Activated CD4-positive, alpha-beta T cell treated with anti-CD3 and anti-CD28 coated beads for 1 hour (primary cell): ENCODE measurements at places on chromosomes 4 and X.

DNA sequence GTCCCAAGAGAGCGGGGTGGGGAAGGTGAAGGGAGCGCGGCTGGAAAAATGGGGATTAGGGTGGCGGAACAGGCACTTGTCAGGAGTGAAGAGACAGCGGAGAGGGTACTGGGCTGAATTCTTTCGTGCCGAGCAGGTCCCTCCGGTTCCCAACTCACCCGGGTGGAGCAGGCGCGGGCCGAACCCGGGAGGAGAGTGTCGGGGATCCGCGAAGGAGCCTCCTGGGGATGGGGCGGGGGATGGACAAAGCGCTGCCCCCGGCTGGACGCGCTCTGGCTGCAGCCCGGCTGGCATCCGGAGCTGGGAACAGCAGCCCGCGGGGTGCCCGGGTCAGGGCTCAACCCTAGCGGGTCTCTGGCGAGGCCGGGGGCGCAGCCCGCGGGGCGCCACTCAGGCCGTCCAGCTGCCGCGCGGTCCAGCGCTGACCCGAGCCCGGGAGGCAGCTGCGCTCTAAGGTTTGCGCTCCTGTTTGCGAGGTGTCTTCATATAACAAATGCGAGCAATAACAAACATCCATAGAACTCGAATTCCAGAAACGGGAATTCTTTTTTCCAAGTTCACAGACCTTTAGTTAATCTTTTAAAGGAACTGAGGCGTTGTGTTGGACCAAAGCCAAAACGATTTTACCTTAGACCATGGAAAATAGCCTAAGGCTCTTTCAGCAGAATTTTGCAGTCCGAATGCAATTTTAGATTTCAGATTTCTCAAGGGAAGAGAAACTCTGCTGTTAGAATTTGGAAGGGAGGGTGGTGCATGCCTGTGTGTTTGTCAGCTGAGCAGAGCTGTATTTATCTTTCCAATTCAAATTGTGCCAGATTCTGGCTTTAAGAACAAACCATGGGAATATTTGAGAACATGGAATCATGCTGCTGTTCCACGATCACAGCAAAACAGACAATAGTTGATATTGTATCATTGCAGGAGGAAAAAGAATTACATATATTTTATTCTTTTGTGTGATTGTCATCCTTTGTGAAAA, 744 bp downstream of the NPY5R start:
- no peak for DNase-seq

GRCh38 chr4:17204908-17205307, 306.5 kb upstream of the LDB2 start:
- DNase-seq, result no peak

DNA sequence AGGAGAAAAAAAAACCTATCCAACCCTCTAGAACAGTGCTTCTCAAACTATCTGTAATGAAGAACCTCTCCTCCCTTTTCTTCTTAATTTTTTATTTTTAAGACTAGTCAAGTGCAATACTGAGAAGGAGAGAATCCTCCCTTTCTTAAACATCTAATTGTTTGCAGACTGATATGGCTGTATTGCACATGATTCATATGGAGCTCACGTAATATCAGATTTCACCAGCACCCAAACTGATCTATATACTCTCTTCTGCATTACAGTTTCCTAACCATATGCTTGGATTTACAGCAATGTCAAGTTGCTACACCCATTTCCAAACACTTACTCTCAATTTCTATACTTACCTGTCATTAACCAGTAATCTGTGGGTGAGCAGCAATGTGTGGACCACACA, 9.5 kb downstream of the PRMT9 start:
- no peak for DNase-seq

- DNase-seq, result no peak
Observed at GRCh38 chr4:78417603-78418002, 134.0 kb upstream of the ANXA3 start.

- DNase-seq, result no peak
Observed at GRCh38 chrX:14491689-14492088, 37.6 kb upstream of the GLRA2 start.

GRCh38 chr4:86822136-86822535, 27.0 kb downstream of the SLC10A6 start:
- no peak for DNase-seq

GRCh38 chr4:155657169-155657568, 9.5 kb upstream of the GUCY1A1 start:
- DNase-seq, result no peak

- DNase-seq, result no peak
Observed at GRCh38 chrX:44767308-44767707, 76.5 kb upstream of the DUSP21 start.

GRCh38 chr4:26131711-26132110, 189.1 kb upstream of the RBPJ start:
- DNase-seq, result no peak

- DNase-seq, result no peak
Observed at GRCh38 chrX:111006116-111006515, 89.9 kb upstream of the PAK3 start.

- no peak for DNase-seq
Observed at GRCh38 chr4:122150931-122151330, 1.2 kb upstream of the BLTP1 start.

GRCh38 chr4:169931964-169932363, 94.2 kb downstream of the MFAP3L start:
- DNase-seq, result no peak

DNA sequence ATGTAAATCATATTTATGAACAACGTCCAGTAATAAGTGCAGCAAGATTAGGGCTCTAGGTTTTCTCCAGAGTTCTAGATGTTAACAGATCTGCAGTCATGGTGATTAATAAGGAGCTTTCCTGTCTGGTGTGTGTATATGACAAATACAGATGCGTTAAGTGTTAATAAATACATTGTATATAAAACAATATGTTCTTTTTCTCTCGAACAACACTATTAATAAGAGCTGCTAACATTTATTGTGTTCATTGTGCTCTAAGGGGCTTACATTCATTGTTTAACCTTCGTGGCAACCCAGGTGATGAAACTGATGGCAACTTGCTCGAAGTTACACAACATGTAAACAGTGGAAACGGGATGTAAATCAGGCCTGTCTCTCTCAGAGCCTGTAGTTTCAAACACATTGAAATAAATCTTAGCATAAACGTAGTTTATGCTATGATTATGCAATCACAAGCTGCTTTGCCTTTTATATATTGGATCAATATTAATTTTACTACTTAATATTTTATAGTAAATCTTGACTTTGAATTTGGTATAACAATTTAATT, 547 bp upstream of the CLGN start:
- no peak for DNase-seq

DNA sequence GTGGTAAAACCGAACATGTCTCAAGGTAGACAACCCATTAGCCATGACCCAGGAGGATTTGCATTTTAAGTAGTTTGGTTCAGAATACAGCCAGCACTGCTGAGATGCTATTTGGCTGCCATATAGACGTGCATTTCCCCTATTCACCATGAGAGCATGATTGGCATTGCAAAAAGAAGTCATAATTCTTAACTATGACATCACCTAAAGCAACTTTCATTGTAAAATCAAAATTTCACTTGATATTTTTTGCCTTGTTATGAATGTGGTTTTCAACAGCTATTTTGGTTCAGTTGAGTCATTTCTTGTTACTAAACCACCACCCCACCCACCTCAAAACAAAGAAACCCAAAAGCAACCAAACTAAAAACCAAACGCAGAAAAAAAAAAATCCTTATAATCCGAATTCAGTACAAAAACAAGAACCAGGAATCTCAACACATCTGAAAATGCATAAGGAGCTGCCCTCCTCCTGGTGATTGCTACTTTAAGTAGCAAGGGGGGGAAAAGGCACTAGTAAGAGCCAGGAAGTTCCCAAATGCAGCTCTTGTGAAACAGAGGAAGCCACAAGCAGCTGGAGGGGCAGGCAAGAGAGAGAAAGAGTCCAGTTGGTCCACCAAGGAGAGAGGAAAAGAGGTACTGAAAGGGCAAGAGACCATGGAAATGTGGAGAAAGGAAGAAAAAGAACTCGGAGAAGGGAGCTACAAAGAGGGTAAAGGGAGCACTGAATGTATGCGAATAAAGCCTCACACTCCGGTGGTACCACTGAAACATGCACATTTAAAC, 3.1 kb downstream of the SLITRK4 start:
- no peak for DNase-seq

DNA sequence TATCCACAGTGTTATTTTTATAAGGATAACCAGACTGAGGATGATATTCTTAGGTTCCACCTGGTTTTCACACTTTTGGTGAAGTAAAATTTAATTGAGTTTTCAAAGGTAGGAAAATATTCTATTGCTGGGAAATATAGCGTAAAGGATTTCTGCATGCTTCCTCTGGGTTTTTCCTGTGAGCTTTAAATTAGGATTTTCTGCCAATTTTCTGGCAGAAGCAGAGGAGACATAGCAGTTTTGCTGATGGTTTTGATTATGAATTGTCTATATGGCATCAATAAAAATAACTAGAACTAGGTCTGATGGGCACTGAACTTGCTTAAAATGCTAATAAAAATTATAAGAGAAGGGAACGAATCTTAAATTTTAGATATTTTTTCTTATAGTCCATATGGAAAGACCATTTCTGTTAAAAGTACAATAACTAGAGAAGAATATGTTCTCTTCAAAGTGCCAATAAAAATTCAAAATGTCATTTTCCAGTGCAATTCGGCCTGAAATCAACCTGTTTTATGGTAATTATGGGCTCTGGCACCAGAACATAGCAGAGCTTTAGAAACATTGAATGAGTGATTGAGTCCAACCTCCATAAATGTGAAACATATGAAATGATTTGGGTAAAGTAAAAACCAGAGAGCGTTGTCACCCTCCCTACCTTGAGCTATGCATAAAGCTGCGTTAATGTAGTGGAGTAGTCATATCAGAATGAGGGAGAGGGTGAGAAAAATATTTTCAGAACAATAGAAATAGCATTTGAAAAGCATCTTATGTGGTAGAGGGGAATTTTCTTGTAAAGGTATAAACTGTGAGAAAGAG, 279.7 kb downstream of the SPRY1 start:
- no peak for DNase-seq

DNA sequence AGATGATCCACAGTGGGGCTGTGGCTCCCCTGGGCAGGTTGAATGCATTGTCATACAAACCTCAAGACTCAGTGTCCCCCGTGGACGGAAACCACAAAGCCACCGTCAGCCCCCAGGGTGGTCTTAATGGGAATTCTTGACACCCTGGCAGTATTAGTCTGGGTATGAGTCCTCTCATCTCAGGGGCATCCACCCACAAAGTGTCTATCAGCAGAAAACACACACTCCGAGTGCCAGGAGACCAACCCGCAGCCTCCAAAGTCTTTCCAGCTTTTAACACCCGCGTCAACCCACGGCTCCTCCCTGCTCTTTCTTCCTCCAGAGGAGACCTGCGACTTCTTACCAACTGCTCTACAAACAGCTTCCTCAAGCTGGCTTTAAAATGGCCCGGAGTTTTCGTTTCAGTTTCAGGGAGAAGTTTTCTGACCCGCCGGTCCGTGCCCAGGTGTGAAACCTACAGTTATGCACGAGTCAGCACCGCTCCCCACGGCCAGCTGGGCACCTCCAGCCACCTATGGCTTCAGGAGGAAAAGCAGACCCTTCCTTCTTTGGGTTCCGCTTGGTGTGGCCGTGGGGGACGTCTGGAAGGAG, 14.4 kb upstream of the ASMTL start:
- peak; percentile 19 for DNase-seq

DNA sequence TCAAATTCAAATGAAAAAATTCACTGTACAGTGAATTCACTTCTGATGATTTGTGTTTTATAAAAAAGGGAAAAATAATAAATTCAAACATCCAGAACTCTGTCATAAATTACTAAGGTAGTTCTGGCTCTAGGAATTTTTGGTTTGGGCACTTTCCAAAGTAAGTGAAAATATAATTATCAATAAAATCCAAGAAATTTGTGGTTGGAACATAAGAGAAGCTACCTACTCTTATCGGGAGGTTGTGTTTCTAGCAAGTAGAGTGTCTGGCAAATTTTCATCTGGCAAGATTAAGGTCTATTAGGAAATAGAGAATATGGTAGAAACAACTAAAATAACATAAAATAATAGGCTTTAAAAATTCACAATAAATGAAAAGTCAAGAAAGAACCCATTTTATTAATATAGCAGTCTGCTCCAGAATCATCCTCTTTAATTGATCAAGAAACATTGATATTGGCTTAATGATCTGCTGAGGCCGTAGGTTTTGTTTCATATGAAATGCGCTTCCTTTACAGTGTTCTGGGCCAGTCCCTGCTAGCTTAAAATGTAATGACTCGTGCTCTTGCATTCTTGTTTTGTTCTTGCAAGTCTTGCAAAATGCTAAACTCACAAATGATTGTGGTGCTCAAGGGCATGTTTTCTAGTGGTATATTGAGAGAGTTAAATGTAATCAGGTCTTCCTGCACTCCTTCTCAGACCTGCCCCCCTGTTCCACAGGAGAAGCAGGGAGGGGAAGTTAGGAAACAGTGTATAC, 331.4 kb downstream of the RAPGEF2 start:
- no peak for DNase-seq

GRCh38 chr4:94339779-94340178, 2.9 kb downstream of the HPGDS start:
- no peak for DNase-seq

DNA sequence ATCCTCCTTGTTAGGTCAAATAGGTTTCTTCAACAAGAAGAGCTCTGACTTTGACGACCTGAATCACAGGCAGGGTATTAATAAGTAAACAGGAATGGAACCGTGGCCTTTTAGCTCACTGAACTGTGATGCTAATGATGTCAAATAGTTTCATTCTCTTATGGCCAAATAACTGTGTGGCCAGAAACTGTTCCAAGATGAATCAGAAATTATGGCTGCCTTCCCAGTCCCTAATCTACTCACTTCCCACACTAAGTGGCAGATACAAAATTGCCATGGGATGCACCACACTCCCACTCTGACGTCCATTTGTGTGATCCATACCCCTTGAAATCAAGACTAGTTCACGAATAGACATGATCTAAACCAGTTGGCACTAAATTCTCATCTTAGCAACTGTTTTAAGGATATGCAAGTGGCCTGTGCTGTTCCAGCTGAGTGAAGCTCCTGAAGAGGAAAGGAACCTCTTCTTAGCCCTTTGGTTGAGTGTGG, 455.4 kb downstream of the IL15 start:
- DNase-seq, result no peak

- no peak for DNase-seq
Observed at GRCh38 chr4:25504932-25505636, 128.0 kb downstream of the ANAPC4 start.

GRCh38 chrX:113001836-113002235, 161.2 kb upstream of the AMOT start:
- no peak for DNase-seq

GRCh38 chrX:132044953-132045352, 21.9 kb downstream of the STK26 start:
- DNase-seq, result no peak

DNA sequence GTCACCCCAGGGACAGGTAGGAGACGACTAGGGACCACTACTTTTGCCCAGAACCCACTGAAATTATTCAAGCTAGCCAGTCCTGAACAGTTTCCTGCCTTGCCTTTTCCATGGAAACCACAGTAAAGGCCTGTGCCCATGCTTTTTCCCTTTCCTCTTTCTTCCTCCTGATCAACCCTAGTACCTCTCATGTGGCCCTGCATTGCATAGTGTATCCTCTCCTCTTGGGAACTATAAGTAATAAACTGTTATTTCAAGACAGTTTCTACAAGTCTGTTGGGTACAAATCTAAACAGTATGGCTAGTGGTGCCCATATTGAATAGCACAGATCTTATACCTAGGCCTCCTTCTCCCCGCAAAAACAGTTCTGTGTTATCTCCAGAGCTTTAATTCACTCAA, 14.5 kb downstream of the CISD2 start:
- DNase-seq, result no peak

- no peak for DNase-seq
Observed at GRCh38 chrX:153800746-153801145, 6.3 kb downstream of the SSR4 start.

- DNase-seq, result no peak
Observed at GRCh38 chr4:91984466-91984865, 319.3 kb upstream of the GRID2 start.

GRCh38 chrX:49282647-49283011, 13.0 kb downstream of the PPP1R3F start:
- DNase-seq, result no peak
